Bronchial epithelial cell (primary cell): ENCODE measurements at places on chromosomes 5 and 9.

DNA sequence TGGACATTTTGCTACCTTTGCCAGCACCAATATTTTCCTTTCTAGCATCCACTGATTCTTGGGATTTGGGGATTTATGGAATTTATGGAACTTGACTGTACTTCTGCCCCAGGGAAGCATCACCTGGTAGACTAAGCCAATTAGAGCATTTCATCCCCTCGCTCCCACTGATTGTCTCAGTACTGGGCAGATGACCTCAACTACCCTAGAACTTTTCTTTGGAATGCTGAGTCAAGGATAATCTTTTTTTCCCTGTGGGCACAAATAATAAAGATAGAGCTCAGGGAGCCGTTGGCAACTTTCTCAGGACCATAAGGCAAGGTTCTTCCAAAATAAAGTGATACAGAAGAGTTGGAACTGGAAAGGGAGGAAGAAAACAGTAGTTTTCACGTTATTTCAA lies 438.4 kb downstream of the PLK2 start:
- no peak for DNase-seq

DNA sequence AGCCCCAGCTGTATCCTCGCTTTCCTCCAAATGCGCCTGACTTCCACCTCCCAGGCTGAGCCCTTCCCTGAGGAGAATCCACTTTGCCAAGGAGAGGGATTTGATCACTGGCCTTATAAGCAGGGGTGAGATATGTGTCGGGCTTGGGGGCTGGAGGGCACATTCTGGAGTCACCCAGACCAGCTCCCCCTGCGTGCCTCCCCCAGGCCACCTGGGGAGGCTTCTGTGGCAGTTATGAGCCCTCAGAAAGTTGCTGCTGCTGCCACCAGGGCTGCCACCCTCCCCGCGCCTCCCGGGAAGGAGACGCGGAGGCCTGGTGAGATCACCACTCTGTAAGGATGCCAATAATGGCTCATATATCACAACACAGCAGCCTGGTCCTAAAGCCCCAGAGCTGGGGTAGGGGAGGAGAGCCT lies 211.5 kb downstream of the PAPPA start:
- peak; percentile 56 for DNase-seq

GRCh38 chr9:98135938-98136337 lies 16.9 kb upstream of the TRIM14 start:
- no peak for DNase-seq

GRCh38 chr9:99515895-99516656 lies 294.0 kb downstream of the SEC61B start:
- DNase-seq = no peak

DNA sequence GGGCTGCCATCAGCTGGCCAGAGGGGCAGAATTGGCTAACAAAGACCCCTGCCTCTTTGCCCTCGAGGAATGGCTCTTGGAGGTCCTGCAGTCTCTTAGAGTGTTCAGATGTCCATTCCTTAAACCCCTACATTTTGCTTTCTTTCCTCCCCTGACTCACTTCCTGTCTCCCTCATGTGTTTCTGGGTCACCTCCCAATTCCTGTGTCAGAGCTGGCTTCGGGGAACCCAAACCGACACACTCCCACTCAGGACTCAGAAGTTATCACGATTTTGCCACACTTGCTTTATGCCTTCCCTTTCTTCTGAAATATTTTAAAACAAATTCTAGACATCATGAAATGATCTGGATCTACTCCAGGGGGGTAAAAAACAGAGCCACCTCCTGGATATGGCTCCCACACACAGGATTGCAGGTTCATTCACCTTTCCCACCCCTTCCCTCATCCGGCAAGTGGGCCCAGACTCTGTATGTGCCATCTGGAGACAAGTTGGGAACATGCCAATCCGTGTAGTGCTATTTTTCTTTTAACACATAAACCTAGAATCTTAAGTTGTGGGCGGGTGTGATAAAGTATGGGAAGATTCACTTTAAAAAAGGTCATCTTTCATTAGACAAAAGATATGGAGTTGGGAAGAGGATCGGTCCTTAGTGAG lies 145.7 kb downstream of the NXNL2 start:
- DNase-seq = no peak

GRCh38 chr5:62600560-62601252 lies 22.1 kb downstream of the LRRC70 start:
- DNase-seq = peak; percentile 15

DNA sequence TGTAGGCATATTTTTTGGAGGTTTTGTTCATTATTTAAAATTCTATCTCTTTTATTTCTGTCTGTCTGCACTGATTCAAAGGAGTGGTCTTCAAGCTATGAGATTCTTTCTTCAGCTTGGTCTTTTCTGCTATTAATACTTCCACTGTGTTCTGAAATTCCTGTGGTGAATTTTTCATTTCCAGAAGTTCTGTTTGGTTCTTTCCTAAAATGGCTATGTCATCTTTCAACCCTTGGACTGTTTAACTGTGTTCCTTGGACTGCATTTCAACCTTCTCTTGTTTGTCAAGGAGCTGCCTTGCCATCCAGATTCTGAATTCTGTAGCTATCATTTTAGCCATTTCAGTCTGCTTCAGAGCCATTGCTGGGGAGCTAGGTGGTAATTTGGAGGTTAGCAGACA lies 76.3 kb downstream of the CERT1 start:
- no peak for DNase-seq

- no peak for DNase-seq
Observed at GRCh38 chr5:115475788-115476187, 68.8 kb downstream of the FEM1C start.

GRCh38 chr9:15240927-15241326 lies 66.1 kb downstream of the TTC39B start:
- no peak for DNase-seq

- no peak for DNase-seq
Observed at GRCh38 chr5:161847941-161848391, at the start of gene GABRA1. Gene GABRA1 (plus strand): TSS chr5:161848120. CDS start chr5:161850811, 2,691 bp downstream.

GRCh38 chr5:127595484-127596368 lies 53.2 kb upstream of the CTXN3 start:
- no peak for DNase-seq

- DNase-seq = no peak
Observed at GRCh38 chr9:91905991-91906469, 44.0 kb downstream of the ROR2 start.

GRCh38 chr5:34061993-34062392 lies 19.0 kb upstream of the C1QTNF3 start:
- DNase-seq = peak; percentile 10

DNA sequence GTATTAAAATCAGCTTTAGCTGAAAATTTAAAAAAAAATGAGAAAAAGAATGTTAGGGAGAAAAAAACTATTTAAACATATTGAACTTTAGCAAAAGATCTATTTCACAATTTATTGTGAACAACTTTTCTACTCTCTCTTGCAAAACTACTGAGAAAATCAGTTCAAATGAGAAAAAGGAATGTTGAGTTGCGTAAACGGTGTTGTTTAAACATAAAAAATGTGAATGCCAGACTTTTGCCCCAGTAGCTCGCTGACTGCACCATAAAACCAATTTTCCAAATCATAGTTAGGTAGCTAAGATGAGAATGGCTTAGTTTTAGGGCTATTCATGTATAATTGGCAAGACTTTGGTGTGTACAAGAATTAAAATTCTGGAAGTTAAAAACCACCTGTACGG lies 13.4 kb upstream of the RAD23B start:
- DNase-seq = no peak

DNA sequence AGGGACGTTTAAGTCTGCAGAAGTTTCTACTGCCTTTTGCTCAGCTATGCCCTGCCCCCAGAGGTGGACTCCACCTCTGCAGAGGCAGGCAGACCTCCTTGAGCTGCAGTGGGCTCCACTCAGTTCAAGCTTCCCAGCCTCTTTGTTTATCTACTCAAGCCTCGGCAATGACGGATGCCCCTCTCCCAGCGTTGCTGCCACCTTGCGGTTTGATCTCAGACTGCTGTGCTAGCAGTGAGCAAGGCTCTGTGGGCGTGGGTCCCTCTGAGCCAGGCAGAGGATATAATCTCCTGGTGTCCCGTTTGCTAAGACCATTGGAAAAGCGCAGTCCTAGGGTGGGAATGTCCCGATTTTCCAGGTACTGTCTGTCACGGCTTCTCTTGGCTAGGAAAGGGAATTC lies 2188.5 kb upstream of the WWC1 start:
- DNase-seq = no peak

DNA sequence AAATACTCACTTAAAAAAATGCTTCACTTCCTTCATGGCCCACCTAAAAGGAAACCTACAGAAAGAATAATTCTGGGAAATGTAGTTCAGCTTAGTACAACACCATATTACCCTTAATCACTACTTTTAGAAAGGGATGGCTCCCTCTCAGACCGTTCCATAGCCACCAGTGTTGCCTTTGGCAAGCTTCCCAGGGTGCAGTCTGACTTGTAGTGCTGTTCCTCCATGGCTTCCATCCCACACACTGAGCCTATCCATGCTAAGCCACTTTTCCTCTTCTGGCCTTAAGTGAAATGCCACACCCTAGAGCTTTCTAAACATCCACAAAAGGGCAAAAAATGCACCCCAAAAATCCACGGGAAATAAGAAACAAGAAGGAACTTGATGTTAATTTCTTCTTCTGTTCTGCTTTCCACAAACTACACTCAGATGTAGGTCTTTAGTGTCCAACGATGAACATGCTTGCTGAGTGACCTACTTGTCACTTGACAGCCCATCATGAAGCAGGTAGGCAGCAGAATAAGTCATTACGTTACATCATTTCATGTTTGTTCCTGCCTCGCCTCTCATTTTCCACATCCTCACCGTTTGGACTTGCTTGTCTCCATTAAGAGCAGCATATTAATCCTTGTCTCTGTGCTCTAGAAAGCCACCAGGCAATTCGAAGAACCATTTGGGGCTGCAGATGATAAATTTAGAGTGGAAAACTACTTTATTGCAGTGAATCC lies 391.1 kb upstream of the GRAMD2B start:
- DNase-seq = peak; percentile 69

GRCh38 chr5:76679231-76679630 lies 36.7 kb upstream of the F2R start:
- DNase-seq = no peak

GRCh38 chr5:97142521-97143254 lies at the start of gene LIX1:
Gene LIX1 (minus strand): TSS chr5:97142611. CDS start chr5:97142576, 35 bp downstream.
- DNase-seq = peak; percentile 28

DNA sequence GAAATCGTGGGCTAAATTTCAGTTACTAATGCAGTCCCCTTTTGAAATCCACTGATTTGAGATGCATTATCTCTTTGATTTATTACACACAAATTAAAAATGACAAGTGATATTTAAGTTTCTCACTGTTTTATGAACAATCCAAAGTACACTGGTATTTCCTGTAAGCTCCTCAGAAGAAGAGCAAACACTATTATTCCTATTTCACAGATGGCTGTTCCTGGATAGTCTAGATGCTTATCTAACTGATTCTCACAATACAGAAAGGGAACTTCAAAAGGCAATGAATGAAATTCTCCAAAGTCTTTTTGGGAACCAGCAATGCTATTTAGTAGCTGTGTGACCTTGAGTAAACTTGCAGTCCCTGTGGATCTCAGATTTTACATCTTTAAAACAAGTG lies 404.7 kb upstream of the DAB2 start:
- no peak for DNase-seq

DNA sequence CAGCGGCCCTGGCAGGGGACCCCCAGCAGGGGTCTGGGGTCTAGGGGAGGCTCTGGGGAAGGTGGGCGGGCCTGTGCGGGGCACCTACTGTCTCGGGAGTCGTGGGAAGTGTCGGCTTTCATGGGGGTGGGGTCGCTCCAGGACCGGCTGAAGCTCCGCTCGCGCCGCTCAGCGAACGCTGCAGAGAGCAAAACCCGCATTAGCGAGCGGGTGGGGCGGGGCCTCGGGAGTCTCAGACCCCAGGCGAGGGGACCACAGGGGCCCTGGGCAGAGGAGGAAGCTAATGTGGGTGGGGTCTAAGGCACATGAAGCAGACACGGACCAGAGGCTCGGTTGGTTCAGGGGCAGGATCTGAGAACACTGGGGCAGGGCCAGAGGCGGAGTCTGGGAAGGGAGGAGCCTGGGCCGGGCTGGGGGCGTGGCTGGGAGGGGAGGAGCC lies 5.5 kb downstream of the NSMF start:
- peak; percentile 37 for DNase-seq

GRCh38 chr5:97009921-97010320 lies 74.0 kb downstream of the LNPEP start:
- no peak for DNase-seq

GRCh38 chr5:44365345-44365744 lies 23.9 kb downstream of the FGF10 start:
- peak; percentile 7 for DNase-seq

DNA sequence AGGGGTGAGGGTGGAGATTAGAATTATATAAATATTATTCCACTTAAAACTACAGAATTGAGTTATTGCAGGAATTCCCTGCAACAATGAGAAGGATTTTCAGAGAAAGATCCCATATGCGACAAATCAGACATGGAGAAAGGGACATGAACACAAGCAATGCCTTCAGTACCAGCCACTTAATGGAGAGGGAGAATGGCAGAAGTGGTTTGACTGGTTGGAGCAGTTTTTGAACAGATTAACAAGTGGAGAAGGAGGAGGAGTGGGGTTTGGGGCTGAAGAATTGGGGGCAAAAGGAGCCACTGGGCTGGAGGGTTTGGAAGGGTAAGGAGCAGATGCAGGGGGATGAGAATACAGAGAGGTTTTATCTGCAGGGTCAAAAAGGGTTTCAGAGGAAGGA lies 620.9 kb upstream of the PTPRD start:
- no peak for DNase-seq

DNA sequence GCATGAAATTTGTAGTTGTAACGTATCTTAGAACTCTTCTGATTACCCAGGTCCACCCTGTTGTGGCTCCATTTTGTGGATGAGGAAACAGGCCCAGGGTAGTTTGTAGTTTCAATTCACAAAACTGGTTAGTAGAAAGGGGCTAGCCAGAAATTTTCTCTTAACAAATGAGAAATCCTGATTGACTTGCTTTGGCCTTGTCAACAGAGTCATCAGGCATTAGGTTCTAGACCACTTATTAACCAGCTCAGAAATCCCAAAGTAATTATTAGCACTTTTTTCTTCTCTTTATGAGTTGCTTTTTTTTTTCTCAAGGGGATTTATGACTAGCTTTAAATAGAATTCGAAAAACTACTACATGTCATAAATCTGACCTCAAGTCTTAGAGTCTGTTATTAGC lies 160.2 kb downstream of the SH3GL2 start:
- no peak for DNase-seq

GRCh38 chr5:10262995-10263394 lies 12.9 kb downstream of the CCT5 start:
- DNase-seq = no peak

- DNase-seq = peak; percentile 90
Observed at GRCh38 chr5:145943674-145944121, 7.3 kb downstream of the SH3RF2 start.

DNA sequence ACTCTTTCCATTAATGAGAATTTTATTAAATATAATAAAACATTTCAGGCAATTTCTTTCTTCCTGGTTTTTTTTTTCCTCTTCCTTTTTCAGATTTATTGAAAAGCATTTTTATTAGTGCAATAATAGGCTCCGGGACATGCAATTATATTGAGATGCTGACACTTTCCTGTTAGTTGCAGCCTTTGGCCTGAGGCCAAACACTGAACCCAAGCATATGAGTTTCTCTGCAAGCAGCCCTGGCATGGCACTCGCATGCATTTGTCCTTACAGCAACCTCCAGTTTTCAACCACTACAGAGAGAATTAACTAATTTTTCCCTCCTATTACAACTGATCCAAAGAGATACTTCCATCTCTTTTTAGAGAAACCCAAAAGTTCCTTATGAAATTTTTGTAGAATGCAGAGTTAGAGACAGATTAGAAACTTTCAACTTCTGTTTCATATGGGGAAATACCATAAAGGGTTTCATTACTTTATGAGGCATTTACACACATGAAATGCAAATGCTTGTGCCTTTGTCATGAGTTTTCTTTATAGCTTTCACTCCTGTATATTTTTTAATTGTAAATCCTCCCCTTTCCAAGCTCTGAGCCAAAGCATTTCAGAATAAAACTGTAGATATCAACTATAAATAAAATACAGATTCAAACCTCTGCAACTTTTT lies 183.0 kb downstream of the CETN3 start:
- no peak for DNase-seq
